ENCODE measurements at places on chromosomes 6 and 20.

- DNase-seq: no peak
Observed at GRCh38 chr6:3287976-3288707, 29.4 kb downstream of the PSMG4 start.

- DNase-seq: no peak
Observed at GRCh38 chr6:133235221-133235620, 5.9 kb upstream of the EYA4 start.

- DNase-seq: peak; percentile 39
Observed at GRCh38 chr6:33633462-33634158, 12.5 kb downstream of the ITPR3 start.

- no peak for DNase-seq
Observed at GRCh38 chr6:30768634-30769087, 24.3 kb upstream of the IER3 start.

DNA sequence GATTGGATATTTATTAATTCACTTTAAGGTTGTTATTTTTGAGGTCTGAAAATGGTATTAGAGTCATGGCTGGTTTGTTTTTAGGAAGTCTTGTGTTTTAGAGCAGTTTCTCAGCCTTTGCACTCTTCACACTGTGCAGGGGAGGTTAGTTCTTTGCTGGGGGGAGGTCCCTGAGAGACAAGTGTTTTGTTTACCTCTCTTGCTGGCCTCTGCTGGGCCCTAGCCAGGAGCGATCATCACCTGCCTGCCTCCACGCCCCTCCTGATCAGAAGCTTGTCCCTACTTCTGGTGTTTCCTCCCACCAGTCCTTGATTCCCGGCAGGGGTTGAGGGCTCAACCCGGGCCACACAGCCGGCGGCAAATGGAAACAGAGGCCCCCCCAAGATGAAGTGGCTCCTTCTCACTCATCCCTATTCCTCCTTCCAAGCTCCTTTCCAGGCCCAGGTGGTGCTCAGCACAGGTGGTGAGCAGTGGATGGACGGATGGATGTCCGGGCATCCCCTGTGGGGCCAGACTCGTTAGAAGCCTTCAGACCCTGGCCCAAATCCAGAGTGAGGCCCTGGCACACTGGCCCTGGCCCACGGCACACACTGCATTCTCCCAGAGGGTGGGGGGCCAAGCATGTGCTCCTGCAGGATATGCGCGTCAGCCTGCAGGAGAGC, 51.3 kb downstream of the GRM4 start:
- peak; percentile 82 for DNase-seq

DNA sequence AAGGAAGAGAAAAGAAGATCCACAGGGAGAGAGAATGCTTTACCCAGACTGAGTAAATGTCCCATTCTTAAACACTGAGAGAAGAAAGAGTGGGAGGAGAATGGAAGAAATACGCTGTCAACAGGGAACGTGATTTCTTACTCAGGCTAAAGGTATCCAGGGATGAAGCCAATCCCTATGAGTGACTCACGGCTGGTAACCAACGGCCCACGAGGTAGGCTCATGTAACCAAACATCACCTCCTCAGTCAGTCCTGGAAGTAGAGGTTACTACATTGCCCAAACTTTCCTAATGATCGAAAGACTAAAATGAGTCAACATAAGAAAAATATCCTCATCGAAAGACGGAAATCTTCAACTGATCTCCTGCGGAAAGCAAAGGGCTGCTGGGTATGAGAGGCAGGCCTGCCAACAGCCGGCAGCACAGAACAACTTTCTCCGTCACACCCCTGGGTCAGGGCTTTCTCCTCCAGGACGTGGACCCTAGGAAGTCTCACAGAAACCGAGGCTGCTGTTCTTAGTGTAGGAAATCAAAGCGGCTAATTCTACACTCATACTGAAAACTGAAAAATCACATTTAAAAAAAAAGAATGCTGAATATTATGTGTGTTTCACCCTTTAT, 292.6 kb downstream of the GMDS start:
- no peak for DNase-seq
